Calu3 (cell line): ENCODE measurements at places on chromosomes 3 and 15. TPM values are rescaled to one million over a fixed set of nuclear protein-coding genes. Genes with fewer than 3 reads are reported as not detected.

DNA sequence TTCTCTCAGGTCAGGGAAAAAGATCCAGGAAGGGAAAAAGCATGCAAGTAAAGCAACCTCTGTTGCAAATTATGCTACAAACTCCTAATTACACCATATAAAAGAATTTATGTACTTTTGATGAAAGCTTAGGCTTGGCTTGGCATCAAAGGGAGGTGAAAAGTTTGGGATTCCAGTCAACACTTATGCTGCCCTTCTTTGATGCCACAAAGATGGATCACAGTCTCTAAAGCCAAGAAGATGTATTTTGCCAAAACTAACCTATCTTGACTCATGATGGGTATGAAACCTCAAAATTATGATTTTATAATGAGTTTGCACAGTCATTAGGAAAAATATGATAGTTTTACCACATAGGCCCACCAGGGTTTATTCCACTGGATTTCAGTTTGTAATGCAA is 101.0 kb upstream of the CCDC80 start:
- no peak overlapping the region for H3K4me3 ChIP-seq
- no peaks in the 10 kb centered on the region for H3K36me3 ChIP-seq
- no peak overlapping the region for H3K27ac ChIP-seq
- no peaks in the 10 kb centered on the region for H3K4me1 ChIP-seq
- DNase-seq, result no peak

GRCh38 chr3:169865176-169865767 is 4.5 kb downstream of the LRRC31 start:
- H3K4me1 ChIP-seq, result peaks cover 17% of the 10 kb centered on the region
- no peak overlapping the region for H3K4me3 ChIP-seq
- no peaks in the 10 kb centered on the region for H3K27me3 ChIP-seq
- no peak overlapping the region for H3K27ac ChIP-seq
- DNase-seq, result no peak

Gene SCAMP5
- 10.7 and 13.6 TPM in 2 replicates for total RNA-seq

Gene TRPM1
- not detected in 2 replicates for total RNA-seq

DNA sequence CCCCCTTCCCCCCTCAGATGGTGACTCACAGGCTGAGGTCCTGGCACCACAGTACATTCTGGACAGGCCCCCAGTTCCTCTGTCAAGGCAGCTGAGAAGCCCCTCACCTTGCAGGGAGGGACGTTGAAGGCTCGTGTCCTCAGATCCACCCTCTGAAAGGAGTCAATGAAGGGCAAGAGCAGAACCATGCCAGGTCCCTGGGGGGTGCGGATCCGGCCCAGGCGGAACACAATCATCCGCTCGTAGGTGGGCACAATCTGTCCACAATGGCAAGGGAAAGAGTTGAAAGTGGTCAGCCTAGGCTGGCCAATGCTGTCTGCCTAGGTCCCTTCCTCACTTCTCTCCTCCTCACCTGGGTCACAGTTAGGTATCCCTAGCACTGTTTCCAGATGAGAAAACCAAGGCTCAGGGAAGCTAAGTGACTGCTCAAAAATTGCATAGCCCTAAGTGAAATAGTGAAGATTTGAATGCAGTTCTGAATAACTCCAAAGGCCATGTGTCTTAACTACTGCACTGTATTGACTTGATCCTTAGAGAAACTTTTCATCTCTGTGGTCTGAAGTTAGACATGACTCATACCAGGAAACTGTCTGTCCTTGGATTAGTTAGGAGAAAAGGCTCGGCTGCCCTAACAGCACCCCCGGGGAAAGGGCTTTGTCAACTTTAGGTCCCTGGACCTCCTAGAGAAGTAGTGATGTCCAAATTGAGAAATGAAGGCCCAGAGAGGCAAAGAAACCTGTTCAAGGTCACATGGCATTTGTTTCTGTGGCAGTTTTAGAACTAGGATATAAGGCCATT is 2.9 kb downstream of the STOML1 start:
- H3K27me3 ChIP-seq, result no peaks in the 10 kb centered on the region
- DNase-seq, result peak; percentile 60
- H3K4me1 ChIP-seq, result peaks cover 88% of the 10 kb centered on the region
- peak overlapping the region; percentile 62 for H3K27ac ChIP-seq

Gene SNX33
- 23.2 and 24.1 TPM in 2 replicates for total RNA-seq

DNA sequence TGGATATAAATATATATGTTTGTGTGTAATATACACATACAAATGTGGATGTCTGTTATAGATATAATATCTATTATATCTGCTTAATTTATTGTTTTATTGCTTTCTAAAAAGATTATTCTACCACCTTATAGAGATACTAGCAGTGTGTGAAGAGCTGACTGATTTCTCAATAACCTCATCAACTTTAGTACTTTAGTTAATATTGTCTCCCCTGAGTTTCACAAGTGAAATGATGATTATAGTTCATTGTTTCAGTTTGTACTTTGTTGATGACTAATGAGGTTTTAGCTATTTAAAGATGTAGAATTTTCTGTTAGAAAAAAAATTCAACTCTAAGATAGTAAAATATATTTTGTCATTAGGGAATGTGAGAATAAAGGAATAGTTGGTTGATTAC is 11.4 kb downstream of the RSRC1 start:
- no peak for DNase-seq
- no peak overlapping the region for H3K4me3 ChIP-seq

Gene NLGN1
- 2.2 and 2.6 TPM in 2 replicates for total RNA-seq

- no peak for DNase-seq
- H3K27ac ChIP-seq, result no peak overlapping the region
- no peaks in the 10 kb centered on the region for H3K4me1 ChIP-seq
- no peaks in the 10 kb centered on the region for H3K36me3 ChIP-seq
Observed at GRCh38 chr15:35958975-35959374, 413.0 kb upstream of the DPH6 start.

GRCh38 chr3:161139686-161140085 is 34.5 kb upstream of the B3GALNT1 start:
- DNase-seq, result no peak
- H3K36me3 ChIP-seq, result no peaks in the 10 kb centered on the region
- no peak overlapping the region for H3K27ac ChIP-seq
- peaks cover 31% of the 10 kb centered on the region for H3K4me1 ChIP-seq

DNA sequence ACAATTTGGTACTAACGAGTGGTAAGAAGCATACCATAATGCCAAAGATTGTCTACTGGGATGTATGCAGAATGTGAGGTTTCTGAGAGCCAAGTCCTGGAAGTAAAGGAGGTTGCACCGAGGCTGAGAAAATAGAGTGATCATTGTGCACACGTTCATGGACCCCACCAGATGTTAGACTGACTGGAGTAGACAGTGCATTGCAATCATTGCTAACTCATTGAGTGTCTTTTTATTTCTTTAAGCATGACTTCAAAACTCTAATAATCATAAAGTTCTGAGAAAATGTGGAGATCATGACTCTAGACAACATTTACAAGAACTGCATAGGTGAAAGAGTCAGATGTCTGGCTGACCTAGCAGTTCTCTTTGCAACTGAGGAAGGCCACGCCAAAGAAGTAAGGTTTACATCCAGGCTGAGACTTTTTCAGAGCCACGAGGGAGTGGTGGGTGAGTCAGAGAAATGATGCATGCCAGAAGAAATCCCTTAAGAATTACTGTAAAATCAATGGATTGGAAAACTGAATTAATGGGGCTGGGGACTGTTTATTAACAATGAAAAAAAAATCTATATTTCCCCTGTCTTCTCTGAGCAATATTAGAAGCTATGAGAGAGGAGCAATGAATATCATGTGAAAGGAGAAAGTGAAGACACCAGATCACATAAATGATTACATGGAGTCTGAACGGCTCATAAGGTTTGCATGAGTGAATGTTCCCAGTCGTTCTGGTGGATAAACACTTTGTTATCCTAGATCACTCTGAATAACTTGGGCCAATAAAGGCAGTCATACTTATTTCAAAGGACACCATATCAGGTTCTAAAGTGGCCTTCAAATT is 76.0 kb upstream of the SLC25A26 start:
- DNase-seq, result peak; percentile 5
- H3K4me3 ChIP-seq, result no peak overlapping the region
- H3K27me3 ChIP-seq, result no peaks in the 10 kb centered on the region
- H3K36me3 ChIP-seq, result no peaks in the 10 kb centered on the region
- peak overlapping the region; percentile 47 for H3K27ac ChIP-seq
- H3K4me1 ChIP-seq, result peaks cover 35% of the 10 kb centered on the region

DNA sequence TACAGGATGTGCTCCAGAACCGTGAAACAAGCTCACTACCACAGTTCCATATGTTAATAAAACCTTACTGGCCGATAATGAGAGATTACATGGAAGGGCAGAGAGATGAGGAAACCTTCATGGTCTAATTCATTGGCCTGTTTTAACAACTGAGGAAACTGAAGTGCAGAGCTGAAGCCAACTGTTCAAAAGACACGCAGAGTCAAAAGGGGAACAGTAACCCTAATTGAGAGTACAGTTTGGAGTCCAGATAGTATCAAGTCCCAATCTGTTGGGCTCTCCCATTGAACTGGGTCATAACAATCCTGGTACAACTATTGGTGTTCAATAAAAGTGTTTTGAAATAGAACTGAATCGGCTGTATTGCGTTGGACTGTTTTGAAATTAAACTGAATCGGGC is 69.6 kb downstream of the SLC12A8 start:
- no peaks in the 10 kb centered on the region for H3K4me1 ChIP-seq
- DNase-seq, result no peak

DNA sequence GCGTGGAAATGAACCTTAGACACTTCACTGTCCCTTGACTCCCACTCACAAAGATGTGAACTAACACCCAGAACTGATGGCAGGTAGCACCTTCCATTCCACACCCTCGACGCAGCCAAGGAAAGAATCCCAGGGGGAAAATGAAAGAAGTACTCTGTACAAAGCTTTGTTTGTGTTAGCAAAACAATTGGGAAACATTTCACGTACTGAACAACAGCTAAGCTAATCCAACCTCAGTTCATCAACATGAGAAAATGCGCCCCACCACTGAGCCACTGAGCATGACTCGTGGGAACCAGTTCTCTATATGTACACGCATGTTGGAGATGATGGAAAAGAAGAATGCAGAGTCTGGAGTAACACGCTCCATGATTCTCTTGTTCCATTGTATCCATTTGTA is 32.0 kb downstream of the CORO2B start:
- H3K4me1 ChIP-seq, result no peaks in the 10 kb centered on the region
- no peak overlapping the region for H3K4me3 ChIP-seq
- H3K36me3 ChIP-seq, result no peaks in the 10 kb centered on the region
- H3K27ac ChIP-seq, result no peak overlapping the region
- DNase-seq, result no peak

GRCh38 chr15:48031466-48031865 is 89.3 kb upstream of the SLC24A5 start:
- H3K27ac ChIP-seq, result no peak overlapping the region
- H3K36me3 ChIP-seq, result no peaks in the 10 kb centered on the region
- H3K4me1 ChIP-seq, result no peaks in the 10 kb centered on the region
- H3K27me3 ChIP-seq, result no peaks in the 10 kb centered on the region
- no peak overlapping the region for H3K4me3 ChIP-seq
- no peak for DNase-seq

Gene GP5
- total RNA-seq, result 0.10 and 0.21 TPM in 2 replicates

GRCh38 chr3:58005669-58006068 is 2.6 kb upstream of the FLNB start:
- no peak overlapping the region for H3K4me3 ChIP-seq
- peaks cover 31% of the 10 kb centered on the region for H3K36me3 ChIP-seq
- peak; percentile 49 for DNase-seq
- peaks cover 14% of the 10 kb centered on the region for H3K4me1 ChIP-seq
- H3K27me3 ChIP-seq, result no peaks in the 10 kb centered on the region
- peak overlapping the region; percentile 56 for H3K27ac ChIP-seq

Gene VPS33B
- total RNA-seq, result 18.4 and 21.9 TPM in 2 replicates

Gene SERPINI2
- total RNA-seq, result not detected in 2 replicates

DNA sequence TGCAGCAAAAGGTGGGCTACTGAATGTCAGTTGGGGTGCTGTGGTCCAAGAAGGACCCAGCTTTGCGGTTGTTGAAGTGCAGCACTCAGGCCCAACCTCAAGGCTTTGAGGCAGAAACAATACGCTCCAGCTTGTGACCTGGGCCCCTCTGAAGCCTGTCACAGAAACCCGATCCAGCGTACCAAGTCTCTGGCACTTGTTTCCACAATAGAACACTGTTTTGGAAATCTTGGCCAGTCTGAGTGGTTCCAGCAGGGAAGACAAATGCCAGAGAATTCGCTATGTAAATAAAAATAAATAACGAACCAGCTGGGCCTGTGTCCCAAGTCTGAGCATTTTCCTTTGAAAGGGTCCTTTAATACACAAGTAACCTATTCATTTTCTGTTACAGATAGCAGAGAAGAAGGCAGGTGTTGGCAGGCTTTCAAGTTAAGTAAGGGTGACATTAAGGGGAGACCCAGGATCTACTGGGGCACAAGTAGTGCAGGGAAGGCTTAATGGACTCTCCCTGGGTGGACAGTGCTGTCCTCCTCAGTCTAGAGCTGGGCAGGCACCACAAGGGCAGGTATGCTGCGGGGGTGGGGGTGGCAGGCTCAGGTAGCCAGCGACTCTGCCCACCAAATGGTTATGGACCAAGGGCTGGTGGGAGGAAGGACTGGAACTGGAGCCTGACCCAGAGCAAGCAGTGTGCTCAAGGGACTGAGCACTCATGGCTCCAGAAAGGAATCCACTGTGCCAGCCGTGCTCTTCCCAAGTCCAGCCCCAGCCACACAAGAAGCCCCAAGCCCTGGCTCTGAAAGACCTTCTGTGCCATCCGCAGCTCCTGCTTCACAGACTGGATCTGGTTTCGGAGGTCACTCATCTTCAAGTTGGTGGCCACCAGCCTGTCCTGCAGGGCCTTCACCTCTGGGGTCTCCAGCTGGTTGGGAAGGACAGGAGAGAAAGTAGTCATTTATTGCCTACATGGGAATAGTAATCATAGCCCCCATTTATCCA is 26.3 kb downstream of the CCDC13 start:
- no peaks in the 10 kb centered on the region for H3K27me3 ChIP-seq
- H3K4me1 ChIP-seq, result no peaks in the 10 kb centered on the region
- H3K4me3 ChIP-seq, result no peak overlapping the region
- no peak overlapping the region for H3K27ac ChIP-seq

DNA sequence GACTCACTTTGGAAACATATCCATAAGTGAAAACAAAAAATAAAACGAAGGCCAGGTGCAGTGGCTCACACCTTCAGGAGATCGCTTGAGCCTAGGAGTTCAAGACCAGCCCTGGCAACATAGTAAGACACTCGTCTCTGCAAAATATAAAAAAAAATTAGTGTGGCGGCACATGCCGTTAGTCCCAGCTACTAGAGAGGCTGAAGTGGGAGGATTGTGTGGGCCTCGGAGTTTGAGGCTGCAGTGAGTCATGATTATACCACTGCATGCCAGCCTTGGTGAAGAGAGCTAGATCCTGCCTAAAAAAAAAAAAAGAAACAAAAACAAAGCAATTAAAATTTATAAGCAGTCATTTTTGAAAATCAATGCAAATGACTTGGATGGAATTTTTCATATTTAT is 54.7 kb upstream of the NANOGP8 start:
- H3K4me3 ChIP-seq, result no peak overlapping the region
- H3K27ac ChIP-seq, result no peak overlapping the region
- no peak for DNase-seq
- H3K27me3 ChIP-seq, result no peaks in the 10 kb centered on the region

GRCh38 chr15:68572921-68573320 is 5.9 kb upstream of the CORO2B start:
- H3K4me1 ChIP-seq, result peaks cover 5% of the 10 kb centered on the region
- no peak for DNase-seq
- H3K4me3 ChIP-seq, result no peak overlapping the region
- peaks cover 98% of the 10 kb centered on the region for H3K27me3 ChIP-seq
